ENCODE measurements at places on chromosomes 7 and 10.

DNA sequence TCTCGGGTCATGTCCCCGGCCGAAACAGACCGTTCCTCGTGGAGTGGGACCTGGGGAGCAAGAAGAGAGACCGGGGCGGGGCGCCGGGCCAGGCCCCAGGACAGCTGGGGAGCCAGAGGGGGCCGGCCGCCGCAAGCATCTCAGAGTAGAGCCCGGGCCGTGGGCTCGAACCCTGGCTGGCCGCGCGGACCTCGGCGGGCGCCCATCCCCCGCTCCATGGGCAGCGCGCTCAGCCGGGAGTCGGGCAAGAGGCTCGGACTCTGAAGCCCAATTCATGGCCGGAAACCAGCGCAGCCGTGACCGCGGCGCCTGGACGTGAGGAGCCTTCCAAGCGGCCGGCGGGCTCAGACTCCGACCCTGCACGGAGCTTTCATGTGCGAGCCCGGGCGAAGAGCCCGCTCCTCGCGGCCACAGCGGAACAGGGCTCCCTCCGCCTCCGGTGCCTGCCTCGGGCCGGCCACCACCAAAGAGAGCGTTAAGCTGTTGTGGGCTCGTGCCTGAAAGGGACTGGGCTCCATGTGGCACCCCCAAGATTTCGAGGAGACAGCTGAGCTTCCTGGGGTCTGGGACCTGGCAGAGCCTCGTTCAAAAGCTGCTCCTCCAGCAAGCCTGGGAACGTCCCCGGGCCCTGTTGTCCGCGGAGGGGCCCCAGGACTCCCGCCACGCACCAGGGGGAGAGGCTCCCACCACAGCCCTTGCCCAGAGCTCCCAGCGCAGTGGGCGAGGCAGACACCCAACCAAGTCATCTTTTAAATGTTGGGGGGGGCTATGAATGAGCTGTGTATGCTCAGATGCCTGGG, 757 bp upstream of the GRID1 start:
- DNase-seq = no peak

GRCh38 chr7:22066522-22066921, 120.8 kb upstream of the CDCA7L start:
- DNase-seq = no peak

DNA sequence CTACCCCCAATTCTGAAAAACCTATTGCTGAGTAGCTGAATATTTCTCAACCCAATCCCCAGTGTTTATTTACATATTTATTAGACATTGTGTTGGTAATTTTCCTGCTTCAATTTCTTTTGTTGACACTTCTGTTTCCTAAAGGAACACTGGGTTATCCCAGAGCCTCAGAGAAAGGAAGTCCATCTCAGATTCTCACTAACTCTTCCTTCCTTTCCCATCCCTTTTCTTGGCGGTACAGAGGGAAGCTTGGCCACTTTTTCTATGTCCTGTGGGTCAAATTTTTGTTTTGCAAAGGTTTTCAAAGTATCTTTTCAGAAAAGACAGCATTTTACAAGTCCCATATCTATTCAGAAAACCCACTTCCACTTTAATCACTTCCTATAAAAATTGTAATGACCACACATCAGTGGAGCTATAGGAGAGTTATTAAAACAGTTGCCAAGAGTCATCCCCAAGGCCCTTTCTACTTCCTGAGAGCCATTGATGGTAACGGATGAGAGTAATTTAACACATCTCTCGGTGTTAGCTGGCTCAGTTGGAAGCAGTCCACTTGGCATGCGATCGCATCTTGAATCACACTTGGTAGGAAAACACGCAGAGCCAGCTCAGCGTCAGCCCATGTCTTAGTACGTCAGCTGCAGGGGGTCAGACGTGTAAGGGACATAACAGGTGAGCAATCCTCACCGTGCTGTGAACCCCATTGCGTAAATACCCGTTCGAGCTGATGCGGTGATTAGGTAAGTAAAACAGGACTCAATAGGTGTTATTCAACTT, 231.1 kb upstream of the ADARB2 start:
- no peak for DNase-seq

- no peak for DNase-seq
These were observed 103.7 kb upstream of the AOAH start for GRCh38 chr7:36827726-36828703.

- DNase-seq = no peak
These were observed 14.4 kb upstream of the PCBD1 start for GRCh38 chr10:70902661-70903261.

GRCh38 chr7:48147078-48147591, 24.1 kb upstream of the ABCA13 start:
- no peak for DNase-seq

GRCh38 chr7:121544238-121544637, 148.1 kb upstream of the FAM3C start:
- DNase-seq = no peak

DNA sequence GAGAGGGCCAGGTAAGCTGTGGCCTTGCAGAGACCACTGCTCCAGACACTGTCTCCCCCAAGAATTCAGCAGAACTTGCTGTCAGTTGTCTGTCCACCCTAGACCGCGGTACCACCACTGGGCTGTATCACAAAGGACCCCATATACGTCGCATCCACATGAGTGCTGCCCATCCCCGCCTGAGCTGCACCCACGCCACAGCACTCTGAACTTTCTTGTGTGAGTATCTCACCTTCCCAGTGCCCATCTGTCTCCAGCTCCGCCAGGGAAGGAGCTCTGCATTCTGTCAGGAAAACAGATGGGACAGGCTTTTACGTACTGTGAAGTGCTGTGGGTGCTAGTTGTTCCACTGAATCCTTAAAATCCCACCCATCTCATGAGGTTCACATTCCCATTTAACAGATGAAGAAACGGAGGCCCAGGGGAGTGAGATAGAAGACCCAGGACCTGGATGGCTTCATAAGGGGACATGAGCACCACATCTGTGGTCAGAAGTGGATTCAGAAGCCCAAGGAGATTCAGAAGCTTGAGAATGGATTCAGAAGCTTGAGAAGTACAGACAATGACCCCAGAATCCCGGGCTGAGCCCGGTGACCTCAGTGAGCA, 102.5 kb upstream of the ZMIZ1 start:
- DNase-seq = no peak

DNA sequence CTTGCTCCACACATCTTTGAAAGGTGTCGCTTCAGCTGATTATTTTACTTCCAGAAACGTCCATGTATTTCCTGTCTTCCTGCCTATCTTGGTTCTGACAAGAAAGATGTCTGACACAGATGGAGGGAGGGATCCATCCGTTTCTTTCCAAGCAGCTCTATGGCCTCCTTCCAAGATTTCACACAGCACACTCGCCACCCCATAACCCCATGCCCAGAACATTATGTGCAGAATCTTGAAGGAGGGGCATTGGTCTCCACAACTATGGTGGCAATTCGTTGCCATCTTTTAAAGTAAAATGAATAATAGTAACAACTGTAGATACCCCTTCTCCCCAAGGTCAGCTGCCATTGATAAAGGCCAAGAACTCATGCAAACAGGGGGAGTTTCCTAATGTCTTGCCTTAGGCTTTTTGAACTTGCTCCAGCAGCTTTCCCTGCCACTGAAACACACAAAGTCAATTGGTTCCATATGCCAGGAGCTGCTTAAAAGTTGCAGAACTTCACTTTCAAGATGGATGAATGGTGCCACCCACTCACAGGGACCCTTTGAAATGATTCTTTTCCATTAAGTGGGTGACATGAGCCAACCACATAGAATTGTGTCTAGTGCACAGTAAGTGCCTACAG, 60.0 kb downstream of the VSTM4 start:
- no peak for DNase-seq

- DNase-seq = no peak
These were observed 115.2 kb downstream of the SORBS1 start for GRCh38 chr10:95445837-95446486.

Measured in stimulated activated naive CD4-positive, alpha-beta T cell treated with Interleukin-2 at 50 U/mL for 16 hours (primary cell).